NCI-H1436 treated with DMSO at 0.1 percent for 48 hours (cell line): ENCODE measurements at places on chromosomes 3 and 15.
A peak's percentile ranks its signal among the peaks of the same experiment; 100 is the strongest.

DNA sequence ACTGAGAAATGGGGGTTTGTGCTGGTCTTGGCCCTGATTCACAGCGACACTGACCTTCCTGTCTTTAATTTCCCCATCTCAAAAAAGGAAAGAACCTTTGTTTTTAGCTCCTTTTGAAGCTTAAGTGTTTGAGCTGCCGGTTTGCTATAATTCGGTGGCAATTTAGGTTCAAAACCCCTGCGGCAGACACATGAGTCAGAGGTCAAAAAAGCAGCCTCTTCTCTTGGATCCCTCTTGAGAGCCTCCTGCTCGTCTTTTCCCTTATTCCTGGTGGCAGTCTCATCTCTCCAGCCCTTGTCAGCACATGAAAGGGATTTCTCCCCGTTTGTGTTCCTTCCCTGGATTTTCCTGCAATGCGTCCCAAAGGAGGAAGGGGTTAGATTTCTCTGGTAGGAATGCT, 64.5 kb downstream of the GRIP2 start:
- no peak for DNase-seq

DNA sequence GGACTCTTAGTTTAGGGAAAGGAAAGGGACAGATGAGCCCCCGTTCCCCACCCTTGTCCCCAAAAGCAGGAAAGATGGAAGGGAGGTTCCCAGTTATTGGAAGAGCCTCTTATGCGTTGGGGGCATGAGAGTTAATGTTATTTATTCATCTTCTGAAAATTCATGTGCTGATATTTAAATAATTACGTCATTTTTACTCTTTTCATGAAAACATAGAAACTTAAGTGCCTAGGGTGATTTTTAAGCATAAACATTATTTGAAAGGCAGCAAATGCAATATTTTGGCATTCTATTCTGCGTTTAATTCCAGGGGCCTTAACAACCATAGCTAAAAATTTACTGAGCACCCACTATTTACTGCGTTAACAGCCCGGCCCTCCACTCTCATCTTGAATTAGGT, 48.7 kb downstream of the GABRG3 start:
- no peak for DNase-seq

GRCh38 chr15:93241696-93242585, 152.9 kb upstream of the RGMA start:
- DNase-seq = no peak

GRCh38 chr3:172635588-172635987, 75.3 kb downstream of the NCEH1 start:
- no peak for DNase-seq

- DNase-seq = no peak
Observed at GRCh38 chr15:44319385-44319784, 30.9 kb downstream of the GOLM2 start.

GRCh38 chr15:42720071-42720470, 16.9 kb downstream of the CDAN1 start:
- no peak for DNase-seq

DNA sequence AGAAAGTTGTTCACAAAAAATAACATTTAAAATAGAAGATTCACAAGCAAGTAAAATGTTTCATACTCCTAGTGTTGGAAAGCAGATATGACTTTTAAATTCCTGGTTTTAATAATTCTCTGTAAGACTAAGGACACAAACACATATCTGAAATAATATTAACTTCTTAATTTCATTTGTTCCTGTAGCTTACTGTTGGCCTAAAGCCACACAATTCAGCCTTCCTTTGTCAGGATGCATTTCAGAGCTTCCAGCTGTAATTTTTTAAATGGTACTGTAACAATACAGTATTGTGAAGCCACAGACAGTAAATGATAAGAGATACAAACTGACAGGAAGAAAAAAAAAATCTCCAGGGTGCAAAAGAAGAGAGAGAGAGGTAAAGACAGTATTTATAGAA, 84.2 kb downstream of the TMCC1 start:
- DNase-seq = no peak

- no peak for DNase-seq
Observed at GRCh38 chr3:195197765-195198425, 73.1 kb downstream of the XXYLT1 start.

GRCh38 chr15:58629625-58630024, 119.9 kb downstream of the ADAM10 start:
- DNase-seq = no peak

DNA sequence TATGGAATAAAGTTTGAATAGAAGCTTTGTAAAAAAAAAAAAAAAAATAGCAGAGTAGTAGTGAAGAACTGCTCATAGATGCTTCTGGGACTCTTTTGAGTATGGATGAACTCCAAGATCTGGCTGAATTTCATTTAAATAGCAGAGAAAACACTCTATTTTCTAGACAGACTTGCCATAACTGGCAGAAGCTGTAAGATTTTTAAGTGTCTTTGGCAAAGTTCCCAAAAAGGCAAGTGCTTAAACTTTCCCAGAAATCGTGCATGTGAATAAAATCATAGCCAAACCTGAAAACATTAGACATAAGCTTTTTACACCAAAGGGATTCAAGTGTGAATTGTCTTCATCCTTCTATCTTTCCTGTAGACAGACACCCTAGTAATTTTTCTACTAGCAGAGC, 110.3 kb upstream of the MITF start:
- no peak for DNase-seq

- DNase-seq = no peak
Observed at GRCh38 chr3:73727117-73727821, 102.5 kb upstream of the PDZRN3 start.

GRCh38 chr15:62903437-62903836, 139.1 kb upstream of the TPM1 start:
- no peak for DNase-seq

- DNase-seq = no peak
Observed at GRCh38 chr3:127316685-127317084, 28.8 kb upstream of the PRR20G start.

DNA sequence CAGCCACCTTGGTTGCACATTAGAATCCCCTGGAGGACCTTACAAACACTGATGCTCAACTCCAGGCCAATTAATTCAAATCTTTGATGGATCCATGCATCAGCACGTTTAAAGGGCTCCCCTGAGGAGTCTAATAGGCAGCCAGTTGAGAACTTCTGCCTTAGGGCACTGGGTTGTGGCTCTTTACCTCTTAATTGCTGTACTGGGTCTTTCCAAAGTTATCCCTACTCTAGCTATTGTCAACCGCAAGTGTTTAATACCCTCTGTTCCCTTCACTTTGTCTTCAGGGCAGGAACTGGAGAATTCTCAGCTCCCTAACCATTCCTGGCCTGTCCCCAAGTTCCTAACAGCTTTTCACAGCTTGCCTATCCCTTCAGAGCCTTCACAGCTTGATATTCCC, 15.0 kb upstream of the FAM174B start:
- DNase-seq = no peak

GRCh38 chr3:72614394-72615074, 233.7 kb downstream of the SHQ1 start:
- DNase-seq = no peak

GRCh38 chr3:123711356-123711755, 126.5 kb upstream of the HACD2 start:
- DNase-seq = no peak

DNA sequence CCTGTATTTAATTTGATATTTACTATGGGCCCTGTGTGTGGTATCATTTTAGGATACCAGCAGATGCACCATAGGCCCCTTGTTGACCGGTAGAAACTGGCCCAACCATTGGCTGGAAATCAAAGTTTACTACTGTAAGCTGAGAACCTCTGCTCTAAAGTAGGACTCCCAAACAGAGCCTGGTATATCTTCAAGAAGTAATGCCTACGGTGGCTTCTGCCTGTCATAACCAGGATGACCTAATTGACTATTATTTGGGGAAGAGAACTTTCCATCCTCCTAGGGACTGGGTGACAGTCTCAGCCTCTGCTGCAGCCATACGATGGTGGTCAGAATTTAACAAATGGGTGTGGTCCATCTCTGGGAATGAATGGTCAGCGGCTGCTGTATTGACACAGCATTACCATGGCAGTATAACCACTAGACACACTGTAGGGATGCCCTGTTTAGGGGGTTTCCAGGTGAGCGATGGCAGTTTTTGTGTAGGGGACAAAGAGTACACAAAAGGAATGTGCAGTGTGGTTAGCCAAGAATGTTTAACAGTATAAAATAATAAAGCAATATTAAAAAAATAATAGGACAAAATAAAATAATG, 37.3 kb downstream of the RARB start:
- DNase-seq = no peak

DNA sequence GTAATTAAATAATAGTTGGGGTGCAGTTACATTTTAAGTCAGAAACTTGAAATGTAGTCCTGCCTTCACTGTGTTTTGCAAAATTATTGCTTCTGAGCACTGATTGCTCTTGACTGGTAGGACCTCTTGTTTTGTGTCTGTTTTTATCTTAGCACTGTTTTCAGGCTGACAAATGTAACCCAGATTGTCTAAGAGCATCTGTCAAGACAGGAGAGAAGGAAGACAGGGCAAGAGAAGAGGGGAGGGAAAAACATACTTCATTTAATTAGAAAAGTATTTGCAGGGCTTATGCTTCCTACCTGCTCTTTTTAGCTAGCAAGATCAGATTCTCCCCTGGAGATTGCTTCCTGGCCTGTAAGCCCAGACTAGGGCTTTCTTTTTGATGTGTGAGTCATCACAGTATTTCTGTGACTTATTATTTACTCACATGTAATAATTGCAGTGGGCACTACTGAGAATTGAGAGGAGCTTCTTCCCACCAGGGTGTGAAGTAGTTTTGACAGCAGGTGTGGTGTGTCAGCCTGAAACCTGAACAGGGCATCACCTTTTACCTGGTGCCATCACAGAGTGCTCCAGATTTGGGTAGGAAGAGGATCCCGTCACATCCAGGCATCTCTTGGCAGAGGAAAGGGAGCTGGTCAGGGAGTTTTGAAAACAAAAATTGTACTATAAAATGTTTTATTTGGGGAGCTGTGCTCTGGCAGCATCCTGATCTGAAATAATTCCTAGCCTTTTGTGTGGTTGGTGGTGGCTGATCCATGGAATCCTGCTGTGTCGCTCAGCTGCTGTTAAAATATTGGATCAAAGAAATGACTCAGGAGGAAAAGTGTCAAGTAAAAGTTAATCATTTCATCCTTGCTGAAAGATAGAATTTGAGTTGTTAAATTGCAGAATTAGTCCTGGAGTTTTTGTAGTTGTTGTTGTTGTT, 98.2 kb downstream of the TMEM108 start:
- DNase-seq = peak; percentile 75

- no peak for DNase-seq
Observed at GRCh38 chr3:148990236-148990635, 1.1 kb upstream of the GYG1 start.

- DNase-seq = no peak
Observed at GRCh38 chr3:33496449-33496848, 56.2 kb upstream of the UBP1 start.

- DNase-seq = no peak
Observed at GRCh38 chr3:149702691-149703441, 45.0 kb upstream of the WWTR1 start.

DNA sequence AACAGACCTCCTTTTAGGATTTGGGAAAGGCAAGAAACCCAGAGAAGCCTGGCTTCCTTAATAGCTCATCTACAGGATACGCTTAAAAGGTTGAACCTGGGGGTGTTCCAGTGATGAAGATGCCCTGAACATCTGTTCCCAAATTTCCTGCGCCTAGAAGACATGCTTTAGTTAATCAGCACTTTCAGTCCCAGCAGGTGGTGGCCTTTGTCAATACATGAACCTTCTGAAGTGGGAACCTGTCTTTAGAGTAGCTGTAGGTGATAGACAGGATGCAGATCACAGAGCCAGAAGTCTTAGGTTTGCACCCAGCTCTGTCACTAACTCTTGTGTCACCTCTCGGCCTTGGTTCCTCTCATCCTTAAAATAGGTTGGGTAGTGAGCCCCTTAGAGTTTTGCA, 149.7 kb upstream of the SYNPR start:
- no peak for DNase-seq

DNA sequence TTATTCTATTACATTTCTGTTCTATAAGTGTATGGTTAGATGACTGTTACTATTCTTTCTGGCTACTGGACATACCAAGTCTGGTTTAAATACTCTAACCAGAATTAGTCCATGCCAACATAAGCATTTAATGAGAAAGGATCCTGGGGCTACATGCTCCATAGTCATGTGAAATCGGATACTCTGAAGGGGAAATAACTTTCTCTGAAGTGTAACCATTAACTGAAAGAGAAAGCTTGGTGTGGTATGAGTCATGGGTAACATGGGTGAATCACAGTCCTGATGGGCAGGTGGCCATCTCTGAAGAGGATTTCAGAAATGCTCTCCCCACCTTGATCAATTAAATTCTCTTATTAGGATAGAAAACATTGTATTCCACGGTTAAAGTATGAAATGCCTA, 69.4 kb downstream of the FHIT start:
- DNase-seq = no peak

GRCh38 chr3:119500265-119500664, 1.9 kb downstream of the TIMMDC1 start:
- DNase-seq = no peak

- no peak for DNase-seq
Observed at GRCh38 chr15:28915935-28916334, 30.2 kb downstream of the APBA2 start.

GRCh38 chr3:172317481-172317880, 130.8 kb downstream of the GHSR start:
- DNase-seq = no peak

DNA sequence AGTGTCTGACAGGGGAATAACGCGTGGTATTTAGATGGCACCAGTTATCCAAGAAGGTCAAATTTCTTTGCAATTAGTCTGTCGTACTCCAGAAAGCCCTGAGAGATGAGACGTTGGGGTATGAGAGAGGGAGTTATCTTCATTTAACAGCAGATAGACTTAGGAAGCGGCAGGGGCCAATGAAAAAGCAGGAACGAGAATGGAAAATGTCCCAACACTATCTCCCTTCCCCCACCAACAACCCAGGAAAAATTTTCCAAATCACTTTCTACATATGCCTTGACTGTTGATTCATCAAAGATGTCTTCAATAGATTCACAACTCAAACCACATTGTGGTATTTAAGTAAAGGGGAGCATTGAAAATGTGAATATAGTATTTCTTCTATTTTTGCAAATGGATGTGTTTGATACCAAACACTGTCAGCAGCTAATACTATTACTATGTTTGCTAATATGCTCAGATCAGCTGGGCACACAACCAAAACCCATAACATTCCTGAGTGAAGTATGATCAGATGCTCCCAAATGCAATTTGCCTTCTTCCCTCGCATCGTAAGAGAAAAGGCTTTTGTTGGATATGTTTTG, 13.3 kb upstream of the GREM1 start:
- no peak for DNase-seq

DNA sequence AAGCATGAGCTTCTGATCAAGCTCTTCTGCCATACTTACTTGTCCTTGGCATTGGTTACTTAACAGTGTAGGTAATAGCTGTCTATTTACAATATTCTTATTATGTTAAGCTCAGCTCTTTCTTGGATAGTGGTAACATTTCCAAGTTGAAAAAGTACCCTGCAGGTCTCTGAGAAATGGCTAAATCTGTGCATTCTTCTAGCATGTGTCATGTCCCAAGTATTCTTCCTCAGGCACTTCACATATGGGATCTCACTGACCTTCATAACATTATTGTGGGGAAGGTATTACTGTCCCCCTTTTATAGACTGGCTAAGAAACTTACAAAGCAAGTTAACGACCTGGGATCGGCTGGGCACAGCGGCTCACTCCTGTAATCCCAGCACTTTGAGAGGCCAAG, 236.1 kb downstream of the RORA start:
- no peak for DNase-seq
